Activated naive CD4-positive, alpha-beta T cell (primary cell): ENCODE measurements at places on chromosomes 7 and 10.

DNA sequence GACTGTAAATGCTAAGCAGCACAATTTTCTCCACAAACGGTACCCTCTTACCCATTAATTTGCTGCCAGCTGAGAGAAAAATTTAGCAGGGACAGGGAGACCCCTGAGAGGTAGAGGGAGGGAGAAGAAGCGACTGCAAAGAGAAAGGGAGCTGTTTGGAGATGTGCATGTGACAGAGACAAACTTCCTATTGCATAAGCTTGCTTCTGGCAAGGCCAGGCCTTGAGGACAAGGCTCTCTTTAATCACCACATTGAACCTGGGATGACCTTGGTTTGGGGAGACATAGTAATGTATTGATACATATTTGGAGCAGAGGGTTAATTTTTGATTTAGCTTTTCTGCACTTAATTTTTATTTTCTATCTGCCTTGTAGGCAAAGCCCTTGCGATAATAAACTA, 31.1 kb upstream of the HIBADH start:
- no peak for DNase-seq

GRCh38 chr7:4714767-4715409, 32.8 kb downstream of the FOXK1 start:
- DNase-seq, result no peak

DNA sequence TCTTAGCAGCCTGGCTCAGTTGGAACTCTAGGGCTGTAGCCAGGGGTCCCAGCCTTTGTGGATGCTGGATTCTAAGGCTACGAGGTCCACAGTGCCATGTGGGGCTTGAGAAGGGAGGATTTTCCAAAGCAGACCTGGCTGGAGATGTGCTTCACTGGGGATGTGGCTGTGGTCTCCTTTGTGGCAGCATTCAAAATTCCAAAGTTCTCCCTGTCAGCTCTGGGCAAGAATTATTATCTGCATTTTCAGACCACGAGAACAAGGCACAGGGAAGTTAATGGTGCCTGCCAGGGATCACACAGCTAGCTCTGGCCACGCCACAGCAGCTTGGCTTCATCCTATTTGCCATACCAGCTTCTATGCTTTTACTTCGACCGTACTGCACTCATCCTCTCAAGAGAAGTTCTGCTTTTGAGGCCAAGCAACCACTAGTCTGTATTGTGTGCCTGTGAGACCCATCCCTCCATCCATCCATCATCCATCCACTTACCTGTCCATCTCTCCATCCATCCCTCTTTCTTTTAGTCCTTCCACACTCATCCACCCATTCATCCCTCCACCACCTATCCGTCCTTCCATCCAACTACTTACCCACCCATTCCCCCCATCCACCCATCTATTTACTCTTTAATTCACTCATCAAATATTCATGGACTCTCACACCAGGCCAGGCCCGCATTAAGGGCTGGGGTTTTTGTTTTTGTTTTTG, 71.5 kb downstream of the ZMIZ1 start:
- DNase-seq, result no peak

- DNase-seq, result no peak
Measured at GRCh38 chr10:69844698-69845097, 43.0 kb downstream of the COL13A1 start.

- DNase-seq, result no peak
Measured at GRCh38 chr10:7157091-7157490, 253.7 kb downstream of the SFMBT2 start.

- no peak for DNase-seq
Measured at GRCh38 chr7:131369354-131369753, 41.7 kb downstream of the MKLN1 start.

DNA sequence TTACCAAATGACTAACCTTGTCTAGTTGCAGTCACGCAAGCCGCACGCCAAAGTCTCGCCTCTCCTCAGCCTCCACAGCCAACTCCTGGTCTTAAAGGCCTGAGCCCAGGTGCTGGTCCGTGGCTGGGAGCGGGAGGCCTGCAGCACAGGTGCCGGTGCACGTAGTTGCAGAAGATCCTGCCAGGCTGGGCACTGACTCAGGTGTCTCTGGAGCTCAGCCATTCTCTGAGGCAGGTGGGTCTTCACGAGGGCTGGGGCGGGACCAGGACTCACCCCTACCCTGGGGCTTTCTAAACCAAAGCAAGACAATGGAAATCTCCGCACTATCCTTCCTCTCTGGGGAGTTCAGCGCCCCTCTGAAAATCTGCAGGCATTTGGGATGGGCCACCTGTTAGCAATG, 216.4 kb downstream of the MLLT10 start:
- no peak for DNase-seq

- no peak for DNase-seq
Measured at GRCh38 chr7:37332243-37333016, 116.2 kb downstream of the ELMO1 start.

GRCh38 chr7:36057323-36057722, 95.7 kb upstream of the EEPD1 start:
- DNase-seq, result no peak

GRCh38 chr7:154310114-154310513, 257.9 kb downstream of the DPP6 start:
- no peak for DNase-seq

DNA sequence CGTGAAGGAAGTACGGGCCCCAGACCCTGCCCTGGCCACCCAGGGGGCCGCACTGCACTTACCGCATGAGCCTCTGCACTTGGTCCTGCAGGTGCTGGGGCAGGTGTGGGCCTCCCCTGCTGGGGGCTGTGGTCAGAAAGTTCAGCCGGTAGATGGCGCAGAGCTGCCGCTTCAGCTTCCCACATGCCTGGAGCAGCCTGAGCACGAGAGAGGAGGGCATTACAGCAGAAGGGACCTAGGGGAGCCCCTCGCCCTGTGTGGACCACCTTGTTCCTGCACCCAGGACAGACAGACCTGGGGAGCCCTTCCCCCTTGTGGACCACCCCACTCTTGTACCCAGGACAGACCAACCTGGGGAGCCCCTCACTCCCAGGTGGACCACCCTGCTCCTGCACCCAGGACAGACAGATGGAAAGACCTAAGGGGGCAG, 8.7 kb upstream of the PYROXD2 start:
- no peak for DNase-seq

DNA sequence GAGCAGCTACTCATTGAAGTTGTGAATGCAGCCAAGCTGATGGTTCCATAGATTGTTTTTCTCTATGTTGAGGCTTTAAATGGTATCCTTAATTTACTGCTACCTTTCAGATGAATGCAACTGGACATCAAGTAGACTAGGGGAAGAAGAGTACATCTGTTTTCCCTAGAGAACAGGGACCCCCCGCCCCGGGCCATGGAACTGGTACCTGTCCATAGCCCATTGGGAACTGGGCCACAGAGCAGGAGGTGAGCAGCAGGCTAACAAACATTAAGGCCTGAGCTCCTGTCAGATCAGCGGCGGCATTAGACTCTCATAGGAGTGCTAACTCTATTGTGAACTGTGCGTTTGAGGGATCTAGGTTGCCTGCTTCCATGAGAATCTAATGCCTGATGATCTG, 391.3 kb downstream of the AUTS2 start:
- DNase-seq, result no peak

DNA sequence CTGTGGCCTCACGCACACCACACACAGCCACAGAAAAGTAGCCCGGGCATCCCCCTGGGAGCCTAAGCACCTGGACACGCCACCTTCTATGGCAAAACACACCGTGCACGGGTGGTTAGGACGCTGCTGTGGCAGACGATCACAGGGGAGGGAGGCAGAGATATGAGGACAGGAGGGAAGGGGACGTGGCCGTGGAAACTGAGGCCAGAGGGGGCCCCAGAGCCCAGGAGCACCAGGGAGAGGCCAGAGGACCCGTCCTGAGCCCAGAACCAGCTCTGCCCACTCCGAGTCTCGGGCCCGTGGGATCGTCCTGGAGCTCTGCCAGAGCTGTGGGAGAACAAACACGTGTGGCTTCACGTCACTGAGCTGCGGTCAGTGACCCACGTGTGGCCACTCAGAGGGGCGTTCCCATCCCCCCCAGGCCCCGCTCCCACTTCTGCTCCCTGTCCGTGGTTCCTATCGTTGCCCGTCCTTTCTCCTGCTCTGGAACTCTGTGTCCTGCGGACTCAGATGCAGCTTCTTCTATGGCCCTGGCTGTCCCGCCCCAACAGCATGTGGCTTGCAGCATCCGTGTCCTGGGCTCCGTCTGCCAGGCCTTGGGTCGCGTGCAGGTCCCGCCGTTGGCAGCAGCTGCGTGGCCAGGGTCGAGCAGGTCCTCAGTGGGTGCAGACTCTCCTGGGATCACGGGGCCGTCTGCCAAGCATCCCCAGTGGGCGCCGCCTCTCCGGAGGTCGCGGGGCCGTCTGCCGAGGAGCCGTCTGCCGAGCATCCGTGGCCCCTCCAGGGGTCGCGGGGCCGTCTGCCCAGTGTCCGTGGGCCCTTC, 31.0 kb downstream of the GET4 start:
- DNase-seq, result no peak

GRCh38 chr7:13846386-13846785, 143.1 kb downstream of the ETV1 start:
- no peak for DNase-seq

- DNase-seq, result no peak
Measured at GRCh38 chr10:126565441-126565840, 105.1 kb downstream of the C10orf90 start.

DNA sequence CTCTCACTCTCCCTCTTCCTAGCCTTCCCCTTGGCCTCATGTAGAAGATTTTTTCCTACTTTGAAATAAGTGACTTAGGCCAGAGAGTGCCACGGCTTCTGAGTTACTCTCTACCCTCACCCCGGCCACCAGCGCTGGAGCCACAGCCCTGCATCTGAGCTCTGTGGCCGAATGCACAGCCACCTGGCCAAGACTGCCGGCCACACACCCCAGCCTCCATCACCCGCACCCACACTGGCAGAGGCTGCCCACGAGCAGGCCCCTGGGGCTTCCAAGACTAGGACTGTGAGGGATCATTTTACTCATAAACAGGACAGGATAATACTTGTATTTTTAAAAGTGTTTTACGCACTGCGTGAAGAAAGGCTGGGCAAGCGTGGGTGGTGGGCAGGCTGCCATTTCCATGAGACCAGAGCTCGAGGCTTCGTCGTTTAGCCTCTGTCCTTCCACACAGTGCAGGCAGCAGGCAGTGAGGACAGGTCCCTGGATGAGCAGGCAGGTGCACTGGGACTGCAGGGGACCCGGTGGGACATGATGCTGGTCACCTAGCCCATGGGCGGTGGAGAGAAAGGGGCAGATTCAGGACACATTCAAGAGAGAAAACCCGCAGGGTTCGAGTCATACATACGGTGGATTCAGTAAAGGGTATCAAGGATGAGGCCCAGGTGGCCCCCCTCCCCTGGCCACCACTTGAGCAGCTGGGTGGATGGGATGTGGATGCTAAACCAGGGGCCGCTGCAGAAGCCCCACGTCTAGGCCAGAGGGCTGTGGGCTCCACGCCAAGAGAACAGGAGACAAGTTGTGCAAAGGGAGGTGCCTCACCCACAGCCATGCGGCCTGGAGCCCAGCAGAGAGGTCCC, 35.5 kb upstream of the RNF32 start:
- DNase-seq, result no peak

- no peak for DNase-seq
Measured at GRCh38 chr10:111390813-111391563, 314.2 kb downstream of the ADRA2A start.

DNA sequence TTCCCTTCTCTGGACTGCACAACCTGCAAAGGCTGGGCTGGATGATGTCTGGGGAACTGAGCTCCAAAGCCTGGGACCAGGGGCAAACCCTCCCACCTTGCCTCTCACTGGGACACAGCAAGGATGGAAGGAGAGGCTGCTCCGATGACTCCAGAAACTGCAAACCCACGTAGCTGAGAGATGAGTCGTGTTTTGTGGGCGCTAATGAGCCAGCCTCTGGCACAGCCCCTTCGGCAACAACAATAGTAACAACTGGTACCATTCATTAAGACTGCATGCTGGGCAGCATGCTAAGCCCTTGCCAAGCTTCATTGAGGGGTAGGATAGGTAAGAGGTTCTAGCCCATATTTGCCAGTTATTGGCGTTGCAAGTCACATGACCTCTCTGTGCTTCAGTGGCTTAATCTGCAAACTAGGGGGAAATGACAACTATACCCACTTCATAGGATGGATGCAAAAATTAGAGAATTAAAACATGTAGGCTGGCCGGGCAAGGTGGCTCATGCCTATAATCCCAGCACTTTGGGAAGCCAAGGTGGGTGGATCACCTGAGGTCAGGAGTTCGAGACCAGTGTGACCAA, 145.9 kb downstream of the SH3PXD2A start:
- no peak for DNase-seq

DNA sequence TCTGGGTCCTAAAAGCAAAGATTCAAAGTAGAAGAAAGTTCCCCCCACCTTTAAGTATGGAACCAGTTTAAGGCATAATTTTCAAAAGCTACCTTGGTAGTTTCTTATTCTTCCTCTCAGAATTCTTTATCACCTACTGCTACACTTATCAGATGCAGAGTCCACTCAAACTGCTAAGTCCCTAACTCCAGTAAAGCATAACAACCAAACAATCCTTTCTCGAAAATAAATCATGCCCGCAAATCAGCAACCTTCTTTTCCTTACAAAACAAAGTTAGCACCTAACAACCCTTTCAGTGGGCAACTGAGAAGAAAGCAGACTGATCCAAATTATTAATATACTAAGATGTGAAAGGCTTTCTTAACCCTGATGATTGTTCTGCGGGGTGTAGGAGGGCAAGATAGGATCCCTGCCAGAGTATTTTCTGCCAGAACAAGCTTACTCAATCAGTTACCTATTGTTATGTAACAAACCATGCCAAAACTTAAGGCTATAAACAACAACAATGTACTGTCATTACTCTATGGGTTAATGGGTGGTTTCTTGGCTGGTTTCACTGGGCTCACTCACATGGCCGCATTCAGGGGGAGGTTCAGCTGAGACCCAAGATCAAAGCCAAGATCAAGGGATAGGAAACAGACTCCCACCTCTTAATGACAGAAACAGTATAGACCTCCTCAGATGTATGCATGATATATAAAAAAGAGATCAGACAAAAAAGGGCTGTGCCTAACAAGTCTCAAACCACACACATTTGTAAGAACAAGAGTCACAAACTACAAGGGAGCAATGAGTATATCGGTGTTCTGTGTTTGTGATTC, 42.0 kb downstream of the CCDC6 start:
- DNase-seq, result no peak

DNA sequence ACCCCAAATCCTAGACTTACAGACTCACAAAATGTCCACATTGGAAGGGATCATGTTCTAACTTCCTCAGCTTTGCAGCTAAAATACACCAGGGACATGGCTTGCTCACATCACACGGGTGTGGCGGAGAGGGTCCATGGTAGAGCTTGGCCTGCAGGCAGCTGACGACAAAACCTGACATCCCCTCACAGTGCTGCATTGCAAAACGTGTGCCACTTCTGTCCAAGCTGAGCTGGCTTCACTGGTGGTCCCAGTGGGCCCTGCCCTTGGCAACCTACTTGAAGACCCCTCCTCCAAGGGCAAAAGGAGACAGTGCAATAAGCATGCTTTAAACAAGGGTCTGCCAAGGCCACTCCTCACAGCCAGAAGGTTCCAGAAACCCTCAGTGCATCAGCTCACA, 21.9 kb downstream of the ANXA11 start:
- no peak for DNase-seq
